NCI-H2081 (cell line): ENCODE measurements at places on chromosomes 7 and 10.

GRCh38 chr10:63267414-63268148, 134.5 kb downstream of the NRBF2 start:
- DNase-seq = peak; percentile 27

GRCh38 chr10:47309408-47310089, 9.6 kb downstream of the GDF10 start:
- no peak for DNase-seq

- DNase-seq = no peak
These were observed 215.4 kb downstream of the CCDC7 start for GRCh38 chr10:32661346-32661745.

- DNase-seq = no peak
These were observed 135.8 kb downstream of the TEX36 start for GRCh38 chr10:125547010-125547650.

GRCh38 chr7:22561895-22562593, 62.1 kb upstream of the STEAP1B start:
- DNase-seq = no peak

- peak; percentile 95 for DNase-seq
These were observed 287.4 kb downstream of the CACNA2D1 start for GRCh38 chr7:82156168-82156567.

GRCh38 chr7:111053035-111053434, 37.9 kb upstream of the LRRN3 start:
- DNase-seq = no peak

- DNase-seq = no peak
These were observed 7.5 kb upstream of the FAM131B start for GRCh38 chr7:143369678-143370651.

- DNase-seq = no peak
These were observed 488.5 kb downstream of the MDFIC start for GRCh38 chr7:115410434-115410820.

GRCh38 chr10:86368046-86368445, 1.5 kb upstream of the GRID1 start:
- no peak for DNase-seq

DNA sequence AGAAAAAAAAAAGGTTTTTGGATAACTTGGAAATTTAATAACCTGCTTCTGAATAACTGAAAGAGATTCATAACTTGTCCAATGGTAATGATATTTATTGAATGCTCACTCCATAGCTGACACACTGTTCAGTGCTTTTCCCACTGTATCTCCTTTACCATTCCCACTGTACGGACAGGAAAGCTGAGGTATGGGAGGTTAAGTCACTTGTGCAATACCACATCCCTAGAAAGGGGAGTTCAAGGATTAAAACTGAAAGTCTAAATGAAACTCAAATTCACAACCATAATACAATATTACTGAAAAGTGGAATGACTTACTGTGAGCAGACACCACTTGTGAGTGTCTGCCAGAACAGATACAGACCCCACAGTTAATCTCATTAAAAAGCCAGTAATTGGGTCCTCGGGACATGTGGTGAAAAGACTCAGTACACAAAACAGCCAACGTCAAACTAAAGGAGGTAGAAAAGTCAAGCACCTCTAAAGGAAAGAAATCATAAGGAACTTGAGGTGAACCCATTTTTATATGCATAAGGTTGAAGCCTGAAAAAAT, 13.8 kb upstream of the RHOBTB1 start:
- DNase-seq = no peak

GRCh38 chr7:99312316-99313203, 13.1 kb upstream of the ARPC1A start:
- peak; percentile 75 for DNase-seq

GRCh38 chr10:114694752-114695151, 36.7 kb upstream of the ABLIM1 start:
- no peak for DNase-seq

- DNase-seq = no peak
These were observed 656.3 kb upstream of the CELF2 start for GRCh38 chr10:10361301-10361885.

DNA sequence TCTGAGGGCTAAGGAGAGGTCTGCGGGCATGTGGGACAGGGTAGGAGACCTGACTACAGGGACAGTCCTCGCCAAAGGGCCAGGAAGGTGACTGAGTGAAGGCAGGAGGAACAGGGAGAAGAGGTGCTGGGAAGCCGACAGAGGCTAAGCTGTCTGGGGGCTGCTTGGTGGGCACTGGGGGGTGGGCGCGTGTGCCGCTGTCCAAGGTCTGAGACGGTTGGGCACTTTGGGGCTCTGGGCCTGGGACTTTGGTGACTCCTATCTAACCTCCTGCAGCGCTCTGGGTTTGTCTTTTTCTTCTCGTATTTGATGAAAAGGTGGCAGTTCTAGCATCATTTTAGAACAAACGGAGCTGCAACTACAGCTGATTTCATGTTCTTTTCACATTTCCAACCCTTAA, 141.5 kb downstream of the C10orf105 start:
- DNase-seq = no peak

DNA sequence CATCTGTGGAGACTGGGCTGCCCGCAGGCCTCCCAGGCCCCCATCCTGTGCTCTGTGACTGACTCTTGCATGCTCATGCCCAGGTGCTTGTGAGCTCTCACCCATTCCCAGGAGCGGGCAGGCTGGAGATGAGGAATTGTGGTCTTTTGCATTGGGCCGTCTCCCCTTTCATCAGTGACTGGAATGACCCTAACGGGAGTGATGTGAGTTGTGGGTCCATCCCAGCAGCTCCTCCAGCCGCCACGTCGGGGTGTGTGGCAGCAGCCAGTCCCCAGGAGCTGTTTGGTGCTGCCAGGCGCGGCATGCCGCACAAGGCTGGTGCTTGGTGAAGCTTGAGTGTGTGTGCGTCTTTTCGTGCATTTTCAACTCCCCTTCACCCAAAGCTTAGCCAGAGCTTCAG, 164.2 kb downstream of the ACTR3B start:
- no peak for DNase-seq

DNA sequence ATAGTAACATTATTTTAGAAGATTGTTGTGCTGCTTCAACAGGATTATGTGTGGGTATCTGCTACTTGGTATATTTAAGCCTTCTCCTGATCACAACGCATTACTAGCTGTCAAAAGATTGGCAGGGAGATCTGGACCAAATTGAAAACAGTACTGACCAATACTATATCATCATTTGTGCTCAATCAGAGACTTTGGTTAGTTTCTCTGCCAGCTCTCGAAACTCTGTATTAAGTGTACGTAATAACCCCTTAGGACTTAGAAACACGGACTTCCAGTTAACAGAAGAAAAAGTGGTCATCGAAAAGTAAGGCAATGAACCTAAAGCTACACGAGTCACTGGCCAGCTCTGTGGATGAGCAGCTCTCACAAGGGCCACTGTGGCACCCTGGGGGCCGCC, 146.0 kb downstream of the EVX1 start:
- DNase-seq = no peak
